Common myeloid progenitor, CD34-positive (primary cell): ENCODE measurements at places on chromosomes 7 and 10.
A peak's percentile ranks its signal among the peaks of the same experiment; 100 is the strongest.

DNA sequence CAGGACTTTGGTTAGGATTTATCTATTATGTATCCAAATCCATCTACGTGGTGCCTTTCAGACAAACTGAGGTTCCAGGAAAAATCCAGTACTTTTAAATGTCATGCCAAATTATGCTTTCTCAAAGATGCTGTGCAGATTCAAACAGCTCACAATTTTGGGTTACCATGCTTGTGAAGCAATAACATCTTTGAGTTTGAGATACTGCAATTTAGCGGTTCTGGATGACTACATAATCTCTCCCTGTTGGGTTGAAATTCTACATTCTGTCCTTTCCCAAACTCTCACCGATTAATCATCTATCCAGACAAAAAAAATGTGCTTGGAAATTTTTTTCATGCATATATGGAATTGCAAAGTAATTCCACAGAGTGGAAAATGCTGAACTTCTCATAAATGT is 3.5 kb downstream of the RHOBTB1 start:
- no peak for DNase-seq

GRCh38 chr7:98509836-98510235 is 107.2 kb upstream of the NPTX2 start:
- DNase-seq: no peak

GRCh38 chr7:105521027-105521716 is 899 bp downstream of the PUS7 start:
- DNase-seq: peak; percentile 83

- DNase-seq: peak; percentile 96
These were observed at the start of gene SLF2 for GRCh38 chr10:100912605-100913469. TSS of gene SLF2 (plus strand) at chr10:100912963. CDS start at chr10:100913111, 148 bp downstream.

- DNase-seq: peak; percentile 67
These were observed 781 bp upstream of the GRM8 start for GRCh38 chr7:127253281-127254162.

GRCh38 chr7:26533217-26533616 is 241.6 kb downstream of the SNX10 start:
- no peak for DNase-seq

DNA sequence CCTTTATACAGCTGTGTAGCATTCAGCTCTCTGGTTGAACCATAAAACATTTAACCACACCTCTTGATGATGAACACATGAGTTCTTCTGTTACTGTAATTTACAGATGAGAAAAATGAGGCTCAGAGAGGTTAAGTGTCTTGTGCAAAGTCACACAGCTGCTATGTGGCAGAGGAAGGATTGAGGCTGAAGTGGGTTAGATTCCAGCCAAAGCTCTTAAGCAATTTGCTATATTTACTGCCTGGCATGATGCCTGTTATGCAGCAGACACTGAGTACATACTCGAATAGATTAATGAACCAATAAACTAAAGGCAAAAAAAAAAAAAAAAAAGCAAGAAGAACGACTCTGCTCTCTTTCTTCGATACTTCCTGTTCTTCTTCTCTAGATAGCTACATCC is 35.7 kb downstream of the GFRA1 start:
- DNase-seq: no peak
